ENCODE measurements at places on chromosomes 6 and 20.

DNA sequence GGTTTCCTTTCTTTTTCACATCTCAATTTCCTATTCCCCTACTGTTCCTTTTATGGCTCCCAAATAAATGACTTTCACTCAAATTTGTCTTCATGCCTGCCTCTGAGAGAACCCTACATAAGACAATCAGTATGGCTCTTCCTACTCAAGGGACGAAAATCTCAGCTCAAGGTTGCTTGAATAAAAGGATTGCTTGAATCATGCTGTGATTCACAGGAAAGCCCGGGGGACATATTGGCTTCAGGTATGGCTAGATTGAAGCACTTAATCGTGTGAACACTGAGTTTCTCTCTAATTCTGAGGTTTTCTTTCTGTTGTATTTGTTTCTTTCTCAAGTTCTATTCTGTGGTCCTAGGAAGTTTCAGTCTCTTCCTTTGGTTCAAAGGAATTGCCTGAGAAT lies 140.3 kb upstream of the SULF2 start:
- DNase-seq: no peak
- peaks cover 30% of the 10 kb centered on the region for H3K27me3 ChIP-seq
- no peaks in the 10 kb centered on the region for H3K36me3 ChIP-seq
- H3K4me1 ChIP-seq: no peaks in the 10 kb centered on the region
- no peak overlapping the region for H3K27ac ChIP-seq
- H3K4me3 ChIP-seq: no peak overlapping the region

- peaks cover 3% of the 10 kb centered on the region for H3K36me3 ChIP-seq
- DNase-seq: no peak
- peaks cover 7% of the 10 kb centered on the region for H3K4me1 ChIP-seq
Measured at GRCh38 chr6:144143878-144144277, 6.4 kb upstream of the STX11 start.

- no peak overlapping the region for H3K27ac ChIP-seq
- peaks cover 10% of the 10 kb centered on the region for H3K4me1 ChIP-seq
- no peak for DNase-seq
- H3K27me3 ChIP-seq: peaks cover 6% of the 10 kb centered on the region
- H3K36me3 ChIP-seq: no peaks in the 10 kb centered on the region
- H3K4me3 ChIP-seq: no peak overlapping the region
Measured at GRCh38 chr6:20217324-20217855, 5.1 kb upstream of the MBOAT1 start.

DNA sequence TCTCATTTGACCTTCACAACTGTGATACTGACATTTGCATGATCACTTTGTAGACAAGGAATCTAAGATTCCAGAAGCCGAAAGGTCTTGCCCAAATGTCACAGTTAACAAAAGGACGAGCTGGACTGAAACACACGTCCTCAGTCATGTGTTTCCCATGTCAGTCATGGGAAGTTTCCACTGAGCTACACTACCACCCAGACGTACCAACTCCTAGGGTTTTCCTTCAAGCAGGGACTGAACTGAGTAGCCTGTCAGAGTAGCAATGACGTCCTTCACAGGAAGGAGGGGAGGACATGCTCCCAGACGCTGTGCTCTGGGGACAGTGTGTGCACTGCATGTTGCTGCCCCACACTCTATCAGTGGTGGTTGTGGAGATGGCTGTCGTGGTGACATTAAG lies 215.8 kb upstream of the SMLR1 start:
- H3K27ac ChIP-seq: no peak overlapping the region
- H3K4me3 ChIP-seq: no peak overlapping the region
- no peaks in the 10 kb centered on the region for H3K27me3 ChIP-seq
- DNase-seq: no peak

GRCh38 chr6:28383235-28384142 lies 16.1 kb downstream of the ZSCAN12 start:
- peak overlapping the region; percentile 92 for H3K4me3 ChIP-seq
- peaks cover 14% of the 10 kb centered on the region for H3K4me1 ChIP-seq
- peak; percentile 94 for DNase-seq
- peaks cover 59% of the 10 kb centered on the region for H3K36me3 ChIP-seq
- H3K27ac ChIP-seq: peak overlapping the region; percentile 99

GRCh38 chr6:132382630-132383175 lies 18.6 kb downstream of the MOXD1 start:
- H3K4me3 ChIP-seq: no peak overlapping the region
- H3K4me1 ChIP-seq: peaks cover 6% of the 10 kb centered on the region
- no peak overlapping the region for H3K27ac ChIP-seq
- no peak for DNase-seq

GRCh38 chr6:115887891-115888290 lies 172.8 kb downstream of the FRK start:
- H3K4me3 ChIP-seq: no peak overlapping the region
- H3K27ac ChIP-seq: no peak overlapping the region
- no peak for DNase-seq
- no peaks in the 10 kb centered on the region for H3K36me3 ChIP-seq
- peaks cover 6% of the 10 kb centered on the region for H3K27me3 ChIP-seq

GRCh38 chr6:143575901-143576426 lies 64.4 kb upstream of the FUCA2 start:
- no peaks in the 10 kb centered on the region for H3K27me3 ChIP-seq
- peaks cover 1% of the 10 kb centered on the region for H3K36me3 ChIP-seq
- DNase-seq: no peak
- no peaks in the 10 kb centered on the region for H3K4me1 ChIP-seq
- no peak overlapping the region for H3K27ac ChIP-seq
- H3K4me3 ChIP-seq: no peak overlapping the region

GRCh38 chr6:102026649-102027048 lies 633.1 kb downstream of the GRIK2 start:
- no peaks in the 10 kb centered on the region for H3K27me3 ChIP-seq
- DNase-seq: no peak
- no peak overlapping the region for H3K27ac ChIP-seq
- no peaks in the 10 kb centered on the region for H3K36me3 ChIP-seq
- H3K4me3 ChIP-seq: no peak overlapping the region
- H3K4me1 ChIP-seq: no peaks in the 10 kb centered on the region

DNA sequence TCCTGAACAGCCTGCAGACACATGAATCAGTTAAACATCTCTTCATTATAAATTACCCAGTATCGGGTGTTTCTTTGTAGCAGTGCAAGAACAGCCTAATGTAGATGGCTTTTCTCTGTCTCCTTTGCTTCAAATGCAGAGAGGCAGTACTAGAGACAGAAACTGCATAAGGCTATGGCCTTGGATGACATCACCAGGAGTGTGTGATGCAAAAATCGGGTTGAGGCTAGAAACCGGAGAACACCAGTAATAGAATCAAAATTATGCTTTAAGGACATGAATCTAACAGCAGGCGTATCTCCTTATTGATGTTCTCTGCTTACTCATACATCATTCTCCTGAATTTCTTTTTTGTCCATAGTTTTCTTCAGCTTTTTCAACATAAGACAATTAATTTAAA lies 49.3 kb upstream of the FLRT3 start:
- no peaks in the 10 kb centered on the region for H3K36me3 ChIP-seq
- no peak for DNase-seq
- H3K4me3 ChIP-seq: no peak overlapping the region
- H3K27me3 ChIP-seq: no peaks in the 10 kb centered on the region

DNA sequence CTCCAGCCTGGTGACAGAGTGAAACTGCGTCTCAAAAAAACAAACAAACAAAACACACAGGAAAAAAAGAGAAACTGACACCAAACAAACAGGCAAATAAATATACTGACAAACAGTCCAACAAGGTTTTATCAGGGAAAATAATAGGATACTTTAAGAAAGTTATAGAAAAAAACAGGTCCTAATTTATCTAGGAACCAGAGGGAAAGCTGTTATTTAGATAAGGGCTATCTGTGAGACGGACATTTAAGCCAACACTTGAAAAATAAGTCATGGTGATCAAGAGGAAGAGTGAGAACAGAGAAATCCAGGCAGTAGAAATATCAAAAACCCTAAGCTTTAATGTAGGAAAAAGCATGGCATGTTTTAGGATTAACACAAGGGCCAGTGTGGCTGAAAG lies 68.9 kb downstream of the FAM217A start:
- DNase-seq: no peak
- H3K4me3 ChIP-seq: no peak overlapping the region
- H3K27me3 ChIP-seq: no peaks in the 10 kb centered on the region
- H3K4me1 ChIP-seq: peaks cover 22% of the 10 kb centered on the region
- peaks cover 34% of the 10 kb centered on the region for H3K36me3 ChIP-seq
- H3K27ac ChIP-seq: no peak overlapping the region

- H3K4me3 ChIP-seq: no peak overlapping the region
- H3K4me1 ChIP-seq: no peaks in the 10 kb centered on the region
- DNase-seq: no peak
- H3K27ac ChIP-seq: no peak overlapping the region
Measured at GRCh38 chr6:23655525-23655924, 470.5 kb upstream of the NRSN1 start.

DNA sequence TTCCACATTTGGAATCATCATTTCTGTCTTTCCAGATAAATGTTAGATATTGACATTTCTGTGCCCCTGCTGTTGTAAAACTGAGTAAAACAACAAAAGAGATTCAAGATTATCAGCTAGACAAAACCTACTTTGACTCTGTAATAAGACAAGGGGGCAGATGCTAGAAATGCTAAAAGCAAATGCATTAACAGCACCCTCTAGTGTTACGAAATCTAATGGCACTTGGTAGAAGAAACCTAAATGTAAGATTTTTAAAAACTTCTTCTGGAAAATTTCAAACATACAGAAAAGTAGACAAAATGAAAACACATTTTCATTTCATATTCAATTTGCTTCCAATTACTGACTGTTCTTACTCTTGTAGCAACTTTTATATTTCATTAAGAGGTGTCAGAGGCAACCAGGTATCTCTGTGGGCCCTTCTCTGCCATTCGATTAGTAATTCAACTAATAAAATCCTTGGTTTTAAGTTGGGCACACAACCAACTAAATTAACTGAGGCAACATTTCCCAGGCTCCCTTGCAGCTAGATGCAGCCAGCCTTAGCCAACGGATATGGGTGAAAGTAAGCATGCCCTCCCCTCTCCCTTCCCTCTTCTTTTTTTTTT lies 45.0 kb downstream of the SLC23A2 start:
- no peak overlapping the region for H3K27ac ChIP-seq
- H3K4me3 ChIP-seq: no peak overlapping the region
- H3K4me1 ChIP-seq: peaks cover 13% of the 10 kb centered on the region
- DNase-seq: no peak
- H3K27me3 ChIP-seq: no peaks in the 10 kb centered on the region
- H3K36me3 ChIP-seq: peaks cover 9% of the 10 kb centered on the region

DNA sequence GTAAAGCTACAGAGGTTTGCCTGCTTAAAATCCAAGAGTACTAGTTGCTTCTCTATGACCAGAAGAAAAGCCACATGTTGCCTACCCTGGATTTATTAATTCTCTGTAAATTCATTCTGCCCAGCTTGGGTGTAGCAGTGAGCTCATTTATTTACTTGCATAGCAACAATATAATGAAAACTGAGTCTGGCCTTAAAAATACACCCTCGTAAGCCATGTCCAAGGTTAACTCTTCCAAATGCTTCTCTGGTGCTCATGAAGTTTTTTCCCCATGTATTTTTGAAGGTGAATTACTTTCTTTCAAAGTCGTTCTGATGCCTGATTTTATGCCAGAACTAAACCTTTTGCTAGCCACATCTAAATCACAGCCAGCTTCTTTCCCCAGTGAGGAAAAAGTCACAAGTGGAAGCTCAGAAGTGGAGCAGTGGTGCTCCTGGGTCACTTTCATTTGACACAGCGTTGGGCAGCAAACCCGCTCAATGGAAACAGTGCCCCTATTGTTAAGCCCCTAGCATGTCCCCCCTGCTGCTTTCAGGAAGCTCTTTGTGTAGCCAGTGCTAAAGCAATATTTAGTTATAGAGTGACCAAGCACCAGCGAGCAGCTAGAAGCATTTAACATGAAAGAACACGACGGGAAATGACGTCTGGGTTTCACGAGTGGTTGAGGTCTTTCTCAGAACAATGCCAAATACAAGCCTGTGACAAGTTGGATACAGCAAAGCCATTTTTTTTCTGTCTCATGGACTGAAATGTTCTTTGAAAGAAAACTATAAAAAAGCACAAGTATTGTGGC lies 29.8 kb downstream of the NEDD9 start:
- H3K27me3 ChIP-seq: no peaks in the 10 kb centered on the region
- no peak for DNase-seq
- no peak overlapping the region for H3K27ac ChIP-seq
- H3K4me3 ChIP-seq: no peak overlapping the region

DNA sequence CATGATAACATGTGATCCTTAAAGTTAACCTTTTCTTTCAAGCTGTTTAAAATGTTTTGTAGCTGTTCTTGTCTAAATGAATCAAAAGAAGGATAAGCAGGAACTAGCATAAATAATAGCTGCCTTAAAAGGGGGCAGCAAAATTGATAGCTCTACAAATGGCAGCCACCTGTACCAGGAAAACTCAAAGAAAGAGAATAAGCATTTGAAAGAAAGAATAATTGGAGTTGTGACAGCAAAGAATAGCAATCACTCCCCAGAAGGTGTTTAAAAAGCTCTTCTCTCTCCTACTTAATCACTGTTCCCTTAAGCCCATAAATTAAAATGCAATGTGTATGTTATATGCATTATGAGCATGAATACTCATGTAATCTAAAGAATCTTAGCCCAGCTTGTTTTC lies 114.6 kb downstream of the SIM1 start:
- DNase-seq: no peak
- H3K4me1 ChIP-seq: no peaks in the 10 kb centered on the region
- H3K27ac ChIP-seq: no peak overlapping the region
- H3K27me3 ChIP-seq: no peaks in the 10 kb centered on the region
